Stimulated activated CD4-positive, alpha-beta T cell treated with anti-CD3 and anti-CD28 coated beads, Interleukin-1b, Interleukin-23, amount 100 ng/mL, for 48 hours (primary cell): ENCODE measurements at places on chromosomes 1 and 21.

GRCh38 chr21:45868488-45868887 lies 113.1 kb upstream of the COL6A1 start:
- no peak for DNase-seq

DNA sequence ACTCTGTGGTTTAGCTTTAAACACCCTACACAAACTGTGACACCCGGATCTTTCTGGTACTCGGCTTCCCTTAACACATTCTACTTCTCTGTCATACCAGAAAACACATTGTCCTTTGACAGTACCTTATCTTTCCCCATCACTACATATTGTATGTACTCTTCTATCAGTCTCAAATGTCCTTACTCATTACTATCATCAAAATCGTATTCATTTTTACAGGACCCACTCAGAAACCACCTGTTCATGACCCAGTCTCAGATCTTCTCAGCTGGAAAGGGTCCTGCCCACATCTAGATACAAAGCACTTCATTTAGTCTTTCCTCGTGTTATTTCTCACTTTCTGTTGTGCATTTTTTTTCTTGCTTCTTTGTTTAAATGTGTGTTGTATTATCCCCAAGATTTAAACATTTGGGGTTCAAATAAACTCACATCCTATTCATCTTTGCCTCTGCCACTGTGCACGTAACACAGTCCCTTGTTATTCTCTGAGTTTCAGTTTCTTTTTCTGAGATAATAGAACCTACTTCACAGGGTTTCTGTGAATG lies 27.7 kb downstream of the CD34 start:
- DNase-seq: no peak

DNA sequence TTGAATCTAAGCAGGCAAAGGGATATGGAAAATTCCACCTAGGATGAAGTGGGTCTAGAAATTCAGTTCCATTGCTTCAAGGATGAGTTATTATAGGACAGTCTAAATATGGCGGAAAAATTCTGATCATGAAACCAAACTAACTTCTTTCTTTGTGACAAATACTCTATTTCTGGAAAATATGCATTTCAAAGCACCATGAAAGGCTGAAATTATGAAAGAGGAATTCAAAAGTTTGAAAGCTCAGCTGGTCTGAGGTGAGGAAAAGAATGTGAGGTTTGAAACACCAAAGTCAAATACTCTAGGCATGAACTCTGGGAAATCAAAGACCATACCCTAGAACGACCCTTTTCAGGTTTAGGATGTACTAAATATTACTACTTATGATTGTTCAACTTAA lies 36.4 kb upstream of the COL11A1 start:
- no peak for DNase-seq

- DNase-seq: no peak
Observed at GRCh38 chr1:6130036-6130435, 50.1 kb downstream of the CHD5 start.

- no peak for DNase-seq
Observed at GRCh38 chr1:228095161-228095560, 8.0 kb downstream of the C1orf35 start.

- no peak for DNase-seq
Observed at GRCh38 chr1:247935781-247936180, 11.1 kb downstream of the OR2AJ1 start.

DNA sequence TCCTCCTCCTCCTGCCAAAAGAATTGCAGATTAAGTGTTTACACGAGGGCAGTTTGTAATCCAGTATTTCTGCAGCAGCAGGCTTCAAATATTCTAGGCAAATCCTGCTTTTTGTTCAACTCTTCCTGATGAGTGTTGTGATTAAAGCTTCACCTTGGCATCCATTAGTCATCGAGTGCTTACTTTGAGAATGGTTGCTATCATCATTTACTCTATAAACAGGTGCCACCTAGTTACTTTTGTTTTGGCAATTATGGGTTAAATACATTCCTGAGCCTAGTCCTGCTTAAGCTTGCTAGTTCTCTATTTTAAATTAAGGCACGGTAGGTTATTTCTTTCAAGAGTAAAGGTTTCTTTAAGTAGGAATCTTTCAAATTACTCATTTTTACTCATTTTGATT lies 20.3 kb downstream of the PDC start:
- no peak for DNase-seq

DNA sequence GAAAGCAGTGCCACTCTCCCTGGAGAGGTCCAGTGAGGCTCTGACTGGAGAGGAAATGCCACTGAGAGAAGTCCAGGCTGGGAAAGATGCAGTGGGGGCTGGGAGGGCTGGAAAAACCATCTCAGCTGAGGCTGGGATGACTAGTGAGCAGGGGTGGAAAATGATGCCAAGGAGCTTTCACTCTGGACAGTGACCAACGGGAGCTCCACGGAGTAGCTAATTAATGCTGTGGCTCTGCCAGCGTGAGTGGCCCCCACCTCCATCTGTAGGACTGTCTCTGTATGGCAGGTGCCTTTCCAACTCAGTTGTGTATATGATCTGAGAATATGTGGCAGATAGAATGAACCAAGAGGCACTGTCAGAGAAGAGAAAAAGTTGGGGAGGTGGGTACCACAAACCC lies 86.7 kb downstream of the DDX20 start:
- no peak for DNase-seq

DNA sequence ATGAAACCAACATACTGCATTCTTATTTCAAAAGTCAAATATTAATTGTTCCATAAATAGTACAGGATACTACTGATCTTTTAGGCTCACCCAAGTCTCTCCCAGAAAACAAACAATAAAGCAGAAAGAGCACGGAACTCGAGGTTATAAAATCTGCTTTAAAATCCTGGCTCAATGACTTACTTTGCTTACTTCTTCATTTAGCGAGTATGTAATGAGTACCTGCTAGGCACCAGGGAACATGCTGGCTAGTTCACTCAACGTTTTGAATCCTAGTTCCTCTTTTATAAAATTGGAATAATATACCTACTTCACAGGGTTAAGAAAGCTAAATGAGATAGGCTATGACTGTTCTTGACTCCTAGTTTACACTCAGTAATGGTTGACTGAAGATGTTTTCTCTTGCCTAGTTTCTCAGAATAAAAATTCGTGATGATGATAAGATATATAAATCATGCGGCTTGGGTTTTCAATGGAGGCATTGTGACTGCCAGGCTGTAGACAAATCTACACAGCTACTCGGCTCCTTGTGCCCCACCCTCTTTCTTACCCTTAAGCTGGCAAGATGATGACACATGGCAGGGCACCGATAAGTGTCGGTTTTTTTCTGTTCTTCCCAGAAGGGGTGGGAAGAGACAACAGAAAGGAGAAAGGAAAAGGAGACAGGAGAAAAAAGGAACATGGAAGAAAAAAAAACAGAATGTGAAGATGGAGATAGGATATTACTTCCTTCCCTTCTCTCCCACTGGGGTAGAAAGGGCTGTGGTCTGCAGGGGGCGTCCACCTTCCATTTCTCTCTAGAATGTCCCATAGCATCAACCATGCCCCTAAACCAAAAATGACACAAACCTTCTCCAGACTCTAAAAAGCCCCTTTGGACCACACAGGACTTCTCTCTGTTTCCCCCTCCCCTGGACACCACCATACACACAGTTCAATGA lies 507.1 kb downstream of the SMYD3 start:
- DNase-seq: no peak

GRCh38 chr1:56258371-56258770 lies 321.0 kb downstream of the PLPP3 start:
- DNase-seq: no peak

DNA sequence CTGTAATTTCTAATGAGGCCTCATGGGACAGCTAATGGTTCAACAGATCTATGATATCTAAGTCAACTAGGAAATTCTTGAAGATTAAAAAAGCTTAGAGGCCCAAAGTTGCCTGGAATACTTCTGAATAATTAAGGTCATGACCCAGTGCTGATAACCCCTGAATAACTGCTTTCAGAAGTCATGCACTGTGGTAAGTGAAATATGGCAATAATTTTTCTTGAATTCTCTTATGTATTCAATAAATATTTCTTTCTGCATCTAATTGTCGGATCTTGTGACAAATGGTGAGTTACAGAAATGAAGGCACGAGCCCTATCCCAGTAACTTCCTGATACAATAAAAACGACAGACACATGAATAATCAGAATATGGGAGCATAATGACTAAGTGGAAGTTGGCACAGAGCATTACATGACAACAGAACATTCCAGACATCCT lies 219.3 kb upstream of the GREM2 start:
- no peak for DNase-seq

DNA sequence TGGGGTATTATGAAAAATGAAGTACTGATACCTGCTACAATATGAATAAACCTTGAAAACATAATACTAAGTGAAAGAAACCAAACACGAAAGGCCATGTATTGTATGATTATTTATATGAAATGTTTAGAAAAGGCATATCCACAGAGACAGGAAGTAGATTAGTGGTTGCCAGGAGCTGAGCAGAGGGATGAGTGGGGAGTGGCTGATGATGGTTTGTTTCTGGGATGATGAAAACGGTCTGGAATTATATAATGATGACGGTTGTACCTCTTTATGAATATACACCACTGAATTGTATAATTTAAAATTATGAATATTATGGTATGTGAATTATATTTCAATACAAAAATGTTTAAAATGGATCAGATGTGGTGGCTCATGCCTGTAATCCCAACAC lies 63.8 kb upstream of the MPC2 start:
- no peak for DNase-seq

DNA sequence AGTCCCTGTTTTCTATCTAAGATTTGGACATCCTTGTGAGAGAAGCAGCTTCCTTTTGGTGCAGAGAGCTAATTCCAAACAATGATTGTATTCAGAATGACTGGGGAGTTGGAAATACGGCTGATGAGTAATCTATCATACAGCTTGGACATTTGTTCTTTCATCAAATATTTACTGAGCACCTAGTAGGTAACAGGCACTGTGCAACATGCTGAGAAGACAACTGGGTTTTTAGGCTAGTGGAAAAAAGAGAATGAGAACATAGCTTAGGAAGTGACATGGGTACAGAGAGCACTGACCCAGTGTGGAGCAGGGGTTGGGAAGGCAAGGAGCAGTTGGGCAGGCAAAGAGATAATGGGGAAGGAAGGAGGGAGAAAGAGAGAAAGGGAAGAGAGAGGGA lies 87.5 kb downstream of the TBX19 start:
- no peak for DNase-seq

DNA sequence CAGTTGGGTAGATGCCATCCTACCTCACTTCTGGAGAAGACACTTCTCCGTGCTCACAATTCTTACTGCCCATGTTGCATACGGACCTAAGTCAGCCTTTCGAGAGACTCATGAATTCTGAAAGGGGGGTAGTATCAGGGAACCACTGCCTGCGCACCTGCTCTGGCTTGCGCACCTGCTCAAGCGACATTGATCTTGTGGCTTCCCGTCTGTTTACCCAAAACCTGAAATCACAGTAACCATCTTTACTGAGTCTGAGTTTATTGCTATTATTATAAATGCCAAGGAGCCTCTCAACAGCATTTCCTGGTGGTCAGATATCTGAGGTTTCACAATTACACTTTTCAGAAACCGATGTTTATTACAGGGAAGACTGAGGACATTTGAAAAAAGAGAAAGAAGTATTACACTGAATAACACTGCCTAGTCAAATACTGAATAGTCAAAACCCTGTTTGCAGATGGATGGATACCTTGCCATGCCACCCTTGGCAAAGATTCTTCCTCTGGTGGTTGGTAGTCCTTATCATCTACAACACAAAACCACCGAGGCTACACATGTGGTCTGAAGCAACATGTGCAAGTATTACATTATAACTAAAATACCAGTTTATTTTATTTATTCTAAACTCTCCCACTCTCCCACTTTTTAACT lies 208.7 kb downstream of the SIPA1L2 start:
- DNase-seq: no peak

GRCh38 chr1:199242601-199243000 lies 603.8 kb downstream of the PTPRC start:
- no peak for DNase-seq

DNA sequence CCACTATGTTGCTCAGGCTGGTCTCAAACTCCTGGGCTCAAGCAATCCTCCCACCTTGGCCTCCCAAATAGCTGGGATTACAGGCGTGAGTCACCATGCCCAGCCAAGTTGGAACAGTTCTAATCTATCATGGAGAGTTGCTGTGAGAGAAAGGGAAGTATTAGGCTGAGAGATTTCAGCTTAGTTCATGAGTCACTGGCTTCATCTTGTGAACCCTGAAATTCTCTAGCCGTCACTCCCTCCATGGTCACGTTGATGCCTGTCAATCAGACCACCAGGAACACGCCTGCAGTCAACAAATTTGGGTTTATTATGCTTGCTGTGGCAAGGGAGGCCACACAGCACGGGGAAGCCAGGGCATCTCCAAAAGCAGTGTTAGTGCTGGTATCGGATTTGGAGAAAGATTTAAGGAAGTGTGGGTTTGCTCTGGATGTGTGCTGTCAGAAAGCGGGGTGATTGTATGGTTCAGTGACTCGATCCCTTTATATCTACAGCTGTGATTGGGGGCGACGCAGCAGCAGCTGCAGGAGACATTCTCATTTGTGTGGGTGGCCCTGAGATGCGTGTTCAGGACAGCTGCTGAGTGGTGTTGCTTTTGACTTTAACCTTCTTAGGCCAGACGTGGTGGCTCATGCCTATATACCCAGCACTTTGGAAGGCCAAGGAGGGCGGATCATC lies 18.7 kb downstream of the UQCRHL start:
- no peak for DNase-seq

DNA sequence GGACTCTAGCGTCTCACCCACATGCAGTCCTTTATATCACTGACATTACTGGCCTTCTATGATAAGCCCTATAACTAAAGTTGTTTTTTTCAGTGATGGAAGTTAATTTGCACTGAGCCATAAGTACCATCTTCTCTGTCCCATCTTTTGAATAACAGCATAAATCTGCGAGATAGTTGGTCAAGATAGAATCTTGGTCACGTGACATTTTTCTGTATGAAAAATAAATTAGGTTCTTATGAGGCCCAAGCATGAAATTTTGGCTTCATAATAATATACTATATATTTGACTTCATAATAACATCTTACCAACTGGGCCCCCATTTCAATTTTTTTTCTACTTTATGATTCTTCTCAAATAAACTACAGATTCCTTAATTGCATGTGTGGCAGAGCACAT lies 285.5 kb downstream of the KCNH1 start:
- DNase-seq: no peak

- DNase-seq: no peak
Observed at GRCh38 chr1:6998267-6998666, 213.0 kb downstream of the CAMTA1 start.

DNA sequence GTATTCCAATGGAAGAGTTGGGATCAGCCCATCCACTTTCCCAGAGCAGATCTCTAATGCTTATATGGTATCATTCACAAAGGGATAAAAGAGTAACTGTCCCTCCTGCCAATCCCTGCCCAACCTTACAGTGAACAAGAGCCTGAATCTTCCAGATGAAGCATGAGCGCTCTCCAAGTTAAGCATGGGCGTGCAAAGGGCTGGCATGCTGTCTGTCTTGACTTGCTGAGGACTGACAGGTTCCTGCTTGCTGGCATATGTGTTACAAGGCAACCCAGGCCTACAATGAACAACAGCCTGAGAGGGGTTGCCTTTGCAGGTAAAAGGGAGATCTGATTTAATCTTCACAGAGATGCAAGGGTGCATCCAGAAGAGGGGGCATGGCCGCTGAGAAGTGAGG lies 155.6 kb upstream of the SOD1 start:
- no peak for DNase-seq

GRCh38 chr21:18776936-18777335 lies 373.4 kb upstream of the TMPRSS15 start:
- DNase-seq: no peak

GRCh38 chr1:81690676-81691453 lies 109.9 kb upstream of the ADGRL2 start:
- DNase-seq: no peak
